ENCODE measurements at places on chromosomes 1 and 21.
A peak's percentile ranks its signal among the peaks of the same experiment; 100 is the strongest.

- DNase-seq: no peak
Measured at GRCh38 chr1:241817331-241817792, 30.6 kb upstream of the EXO1 start.

GRCh38 chr1:246703581-246703980 is 20.6 kb upstream of the SCCPDH start:
- no peak for DNase-seq

DNA sequence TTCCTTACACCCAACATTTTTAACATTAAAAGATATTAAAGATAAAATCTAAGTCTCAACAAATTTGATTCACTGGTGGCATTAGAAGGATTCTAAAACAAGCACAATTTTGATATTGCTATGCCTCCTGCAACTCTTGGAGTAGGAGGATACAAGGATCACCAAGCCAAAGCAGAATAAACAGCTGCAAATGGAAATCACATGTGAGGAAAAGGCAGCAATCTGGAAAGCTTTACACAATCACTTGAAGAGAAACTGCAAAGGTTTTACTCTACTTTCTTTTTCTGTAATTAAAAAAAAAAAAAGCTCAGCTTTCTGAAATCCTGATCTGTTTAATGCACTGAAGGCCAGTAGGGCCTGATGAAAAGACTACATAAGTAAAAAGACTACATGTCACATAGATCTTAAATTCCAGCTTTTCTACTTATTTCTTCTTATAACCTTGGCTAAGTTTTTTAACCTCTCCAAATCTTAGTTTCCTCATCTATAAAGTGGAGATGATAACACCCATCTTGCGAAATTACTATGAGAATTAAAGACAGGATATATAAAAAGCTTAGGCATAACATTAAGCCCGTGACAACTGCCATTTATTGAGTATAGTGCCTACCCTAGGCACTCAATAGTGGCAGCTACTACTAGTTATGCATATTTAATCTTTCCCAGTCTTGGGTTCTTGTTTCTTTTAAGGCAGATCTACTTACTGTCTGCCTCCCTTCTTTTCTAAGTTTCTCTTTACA is 73.5 kb downstream of the EPS15 start:
- DNase-seq: no peak

- DNase-seq: no peak
Measured at GRCh38 chr1:3017440-3018050, 3.7 kb upstream of the ACTRT2 start.

DNA sequence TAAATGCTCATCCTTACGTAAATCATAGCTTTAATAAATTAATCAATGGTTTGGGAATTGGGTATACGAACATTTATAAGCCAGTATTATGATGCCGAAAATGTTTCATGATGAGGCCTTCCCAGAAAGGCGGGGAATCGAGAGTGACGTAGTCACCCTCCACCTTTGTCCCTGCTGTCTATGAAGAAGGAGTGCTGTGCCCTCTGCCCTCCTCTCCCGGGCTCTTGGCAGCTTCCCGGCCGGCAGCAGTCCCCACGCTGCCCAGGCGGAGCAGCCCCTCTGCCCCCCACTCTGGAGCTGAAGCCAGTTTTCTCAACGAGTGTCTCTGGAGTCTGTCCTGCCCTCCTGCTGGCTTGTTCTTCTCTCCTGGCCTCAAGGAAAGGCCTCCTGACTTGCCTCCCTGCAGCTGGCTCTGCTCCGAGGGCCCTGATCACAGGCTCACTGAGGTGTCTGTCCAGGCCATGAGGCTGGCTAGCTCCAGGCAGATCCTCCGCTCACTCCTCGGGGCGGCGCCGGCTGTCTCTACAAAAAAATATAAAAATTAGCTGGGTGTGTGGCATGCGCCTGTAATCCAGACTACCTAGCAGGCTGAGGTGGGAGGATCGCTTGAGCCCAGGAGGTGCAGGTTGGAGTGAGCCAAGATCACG is 150.7 kb upstream of the COL6A1 start:
- no peak for DNase-seq

DNA sequence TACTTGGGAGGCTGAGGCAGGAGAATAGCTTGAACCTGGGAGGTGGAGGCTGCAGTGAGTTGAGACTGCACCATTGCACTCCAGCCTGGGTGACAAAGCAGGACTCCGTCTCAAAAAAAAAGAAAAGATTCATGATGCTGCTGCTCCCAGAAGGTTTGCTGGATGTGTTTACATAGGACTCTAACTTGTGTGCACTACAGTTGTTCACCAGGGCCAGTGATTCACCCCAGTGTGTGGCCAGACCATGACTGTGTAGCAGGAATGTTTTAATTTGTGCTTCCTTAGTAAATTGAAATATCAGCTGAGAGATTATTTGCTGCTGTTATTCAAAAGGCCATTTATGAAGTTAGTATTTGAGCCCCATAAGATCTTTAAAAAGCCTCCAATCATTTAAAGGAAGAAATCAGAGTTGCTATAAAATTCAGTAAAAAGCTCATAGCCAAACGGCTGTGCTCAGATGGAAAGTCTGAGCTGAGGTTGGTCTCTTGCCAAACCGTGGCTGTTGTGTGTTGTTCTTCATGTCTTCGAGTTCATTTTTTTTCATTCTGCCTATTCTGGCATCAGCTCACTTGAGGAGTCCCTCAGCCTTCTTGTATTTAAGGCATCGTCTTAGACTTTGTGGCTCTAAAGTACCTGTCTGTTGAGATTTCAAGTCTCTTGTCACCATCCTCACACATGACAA is 18.1 kb upstream of the PGD start:
- no peak for DNase-seq

DNA sequence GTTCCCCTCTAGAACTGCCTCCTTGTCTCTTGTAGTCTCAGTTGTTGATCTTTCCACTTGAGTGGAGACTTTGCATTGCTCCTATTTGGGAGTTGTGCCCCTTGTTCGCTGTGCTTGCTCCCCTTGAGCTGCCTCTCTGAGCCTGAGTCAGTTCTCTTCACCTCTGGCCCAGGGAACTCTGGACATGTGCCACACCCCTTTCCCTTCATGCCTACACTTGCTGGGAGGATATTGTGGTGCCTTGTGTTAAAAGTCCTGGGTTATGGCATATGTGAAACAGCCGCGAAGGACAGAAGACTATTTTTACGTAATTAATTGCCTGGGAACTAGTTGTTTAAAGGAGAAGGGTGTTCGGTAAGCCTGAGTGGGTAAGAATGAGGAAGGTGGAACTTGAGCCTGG is 32.2 kb upstream of the RPTN start:
- no peak for DNase-seq

- no peak for DNase-seq
Measured at GRCh38 chr1:226308166-226308722, 720 bp downstream of the LIN9 start.

DNA sequence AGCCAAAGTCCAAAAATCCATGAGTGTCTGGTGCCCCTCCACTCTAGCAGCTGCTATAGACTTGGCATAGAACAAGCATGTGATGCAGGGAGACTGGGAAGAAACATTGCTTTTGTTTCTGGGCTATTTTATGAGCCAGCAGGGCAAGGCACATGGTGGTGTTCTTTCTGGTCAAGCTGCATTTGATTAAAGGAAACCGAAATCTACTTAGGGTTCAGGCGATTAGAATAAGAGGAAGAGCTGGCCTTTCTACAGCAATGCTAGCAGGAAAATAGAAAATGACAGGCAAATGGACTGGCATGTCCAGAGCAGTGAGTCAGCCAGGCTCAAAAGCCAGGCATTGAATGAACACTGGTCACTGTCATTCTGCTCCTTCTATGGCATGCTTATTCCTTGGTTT is 28.5 kb upstream of the ARHGAP29 start:
- no peak for DNase-seq

- no peak for DNase-seq
Measured at GRCh38 chr1:75135573-75136194, 1.5 kb downstream of the LHX8 start.

- no peak for DNase-seq
Measured at GRCh38 chr1:55931081-55931940, 648.1 kb downstream of the PLPP3 start.

DNA sequence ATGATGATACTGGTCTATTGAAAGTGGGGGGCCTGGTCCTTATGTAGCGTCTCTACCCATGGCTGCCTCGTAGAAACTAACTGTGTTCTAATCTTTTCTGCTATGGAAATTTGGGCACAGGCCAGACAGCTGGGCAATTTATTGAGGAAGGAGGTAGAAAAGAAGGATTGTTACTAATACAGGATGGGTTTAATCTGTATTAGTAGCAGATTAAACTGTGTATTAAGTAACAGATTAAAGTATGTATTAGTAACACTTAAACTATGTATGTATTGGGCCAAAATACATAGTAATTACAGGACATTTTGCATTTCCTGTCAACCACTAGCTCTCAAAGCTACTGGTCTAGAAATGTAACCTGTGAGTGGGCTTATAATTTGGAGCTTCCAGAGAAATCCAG is 142.0 kb downstream of the MAST2 start:
- no peak for DNase-seq

- DNase-seq: no peak
Measured at GRCh38 chr1:70355920-70356319, 1.4 kb upstream of the ANKRD13C start.

GRCh38 chr1:23872421-23872820 is 4.3 kb upstream of the FUCA1 start:
- no peak for DNase-seq

- no peak for DNase-seq
Measured at GRCh38 chr1:206918076-206918475, 3.7 kb downstream of the FCMR start.

DNA sequence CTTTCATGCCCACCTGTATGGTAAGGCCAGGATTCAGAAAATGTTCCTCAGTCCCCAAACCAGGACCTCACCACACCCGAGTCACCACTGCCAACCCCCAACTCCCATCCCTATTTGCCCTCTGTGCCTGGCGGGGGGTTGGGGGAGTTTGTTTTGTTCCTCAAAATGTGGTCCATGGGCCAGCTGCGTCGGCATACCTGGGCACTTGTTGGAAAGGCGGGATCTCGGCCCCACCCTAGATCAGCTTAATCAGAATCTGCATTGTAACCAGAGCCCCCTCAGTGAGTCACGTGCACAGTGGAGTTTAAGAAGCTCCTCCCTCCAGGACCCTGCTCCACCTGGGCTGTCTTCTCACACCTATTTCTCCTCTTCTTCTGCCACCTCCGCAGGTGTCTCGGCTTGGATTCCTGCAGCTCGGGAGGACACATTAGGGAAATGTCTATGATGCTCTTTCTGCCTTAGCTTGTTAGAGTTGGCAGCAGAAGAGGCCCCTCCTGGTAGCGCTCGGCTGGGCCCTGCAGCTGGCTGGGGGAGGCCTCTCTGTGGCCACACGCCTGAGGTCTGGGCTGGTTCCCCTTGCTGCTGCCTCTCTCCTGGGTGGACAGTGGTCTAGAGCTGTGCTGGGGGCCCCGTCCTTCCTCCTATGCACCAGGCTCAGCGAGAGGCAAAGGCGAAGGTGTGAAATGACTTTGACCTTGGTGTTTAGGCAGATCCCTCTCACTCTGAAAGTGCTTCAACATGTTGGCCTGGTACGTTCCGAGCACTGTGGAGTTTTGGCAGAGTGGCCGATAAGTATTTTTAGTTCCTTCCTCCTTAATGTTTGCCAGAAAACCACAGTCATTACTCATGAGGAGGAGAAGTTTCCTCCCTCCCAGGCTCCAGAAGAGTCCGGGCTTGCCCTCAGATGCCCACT is 41.8 kb upstream of the CAMTA1 start:
- peak; percentile 63 for DNase-seq

- no peak for DNase-seq
Measured at GRCh38 chr1:82268826-82269225, 468.1 kb downstream of the ADGRL2 start.

DNA sequence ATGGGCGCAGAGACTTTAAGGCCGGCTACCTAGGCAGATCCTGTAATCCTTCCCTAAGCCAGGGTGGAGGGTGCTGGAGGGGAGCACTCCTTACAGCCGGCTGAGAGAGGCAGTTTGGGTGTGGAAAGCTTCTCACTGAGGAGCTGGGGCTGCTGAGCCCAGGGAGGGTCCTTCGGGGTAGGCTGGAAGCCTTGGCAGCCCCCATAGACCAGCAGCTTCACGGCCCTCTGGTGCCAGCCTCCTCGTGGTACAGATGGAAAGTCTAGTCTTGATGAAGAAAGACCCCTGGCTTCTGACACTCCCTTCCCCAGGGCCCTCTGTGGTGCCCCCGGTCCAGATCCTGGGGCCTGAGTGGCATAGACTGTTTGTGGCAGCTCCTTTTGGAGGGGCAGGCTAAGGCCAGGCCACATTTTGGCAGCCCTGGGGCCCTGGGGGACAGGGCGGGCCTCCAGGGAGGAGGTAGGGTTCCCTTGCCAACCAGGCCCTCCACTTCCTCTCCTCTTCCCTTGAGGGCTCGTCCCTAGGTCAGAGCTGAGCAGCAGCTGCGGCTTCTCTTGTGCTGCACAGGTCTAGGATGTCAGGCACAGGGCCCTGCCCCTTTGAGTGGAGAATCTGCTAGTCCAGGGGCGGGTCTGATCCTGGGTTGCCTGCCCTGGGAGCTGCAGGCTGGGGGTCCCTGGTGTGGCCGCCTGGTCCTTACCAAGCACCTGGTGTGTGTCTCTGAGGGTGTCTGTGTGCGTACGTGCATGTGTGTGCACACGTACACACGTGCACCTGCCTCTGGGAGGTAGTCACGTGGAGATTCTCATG is 4.8 kb downstream of the AMPD2 start:
- no peak for DNase-seq

DNA sequence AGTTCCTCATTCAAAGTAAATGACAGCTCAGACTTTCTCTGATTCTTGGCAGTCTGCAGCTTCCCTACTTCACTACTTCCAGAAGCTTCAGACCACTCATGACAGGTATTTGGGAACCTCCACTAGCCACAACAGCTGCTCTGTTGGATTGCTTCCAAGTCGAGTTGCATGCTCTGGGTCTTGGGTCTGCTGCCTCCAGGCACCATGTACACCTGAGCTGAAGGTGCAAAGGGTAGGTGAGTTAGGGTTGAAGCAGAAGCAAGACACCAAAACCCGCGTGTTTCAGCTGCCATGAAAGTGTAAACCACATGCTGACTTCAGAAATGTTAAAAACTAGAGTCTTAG is 62.7 kb downstream of the ZNF684 start:
- no peak for DNase-seq

DNA sequence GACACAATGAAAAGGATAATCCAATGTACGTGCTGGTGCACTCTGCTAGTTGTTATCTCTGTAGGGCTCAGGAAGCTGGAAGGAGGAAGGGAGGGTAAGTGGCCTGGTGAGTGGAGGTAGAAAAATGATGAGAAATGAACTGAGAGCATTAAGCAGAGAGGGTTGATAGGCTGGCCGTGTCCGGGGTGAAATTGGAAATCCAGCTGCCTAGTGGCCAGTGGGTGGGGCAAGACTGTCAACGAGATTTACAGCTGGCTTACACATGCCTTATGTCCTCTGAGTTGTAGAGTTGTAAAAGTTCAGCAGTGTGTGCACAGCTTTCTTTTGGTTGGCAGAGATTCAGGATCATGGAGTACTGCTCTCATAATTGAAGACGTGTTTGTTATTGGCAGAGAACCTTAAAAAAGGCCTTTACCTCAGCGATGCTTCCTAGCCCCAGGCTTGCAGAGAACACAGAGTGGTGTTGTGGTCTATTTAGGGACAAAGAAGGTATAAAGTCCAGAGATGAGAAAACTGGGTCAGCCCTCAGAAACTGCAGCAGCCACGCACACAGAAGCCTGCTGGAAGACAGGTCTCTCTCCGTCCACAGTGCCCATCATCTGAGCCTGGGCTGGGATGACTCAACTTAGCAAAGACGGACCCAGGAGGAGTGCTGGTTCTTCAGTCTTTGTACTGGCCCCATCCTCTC is 132.4 kb downstream of the EDEM3 start:
- DNase-seq: no peak
